ENCODE measurements at places on chromosomes 1 and 21.

DNA sequence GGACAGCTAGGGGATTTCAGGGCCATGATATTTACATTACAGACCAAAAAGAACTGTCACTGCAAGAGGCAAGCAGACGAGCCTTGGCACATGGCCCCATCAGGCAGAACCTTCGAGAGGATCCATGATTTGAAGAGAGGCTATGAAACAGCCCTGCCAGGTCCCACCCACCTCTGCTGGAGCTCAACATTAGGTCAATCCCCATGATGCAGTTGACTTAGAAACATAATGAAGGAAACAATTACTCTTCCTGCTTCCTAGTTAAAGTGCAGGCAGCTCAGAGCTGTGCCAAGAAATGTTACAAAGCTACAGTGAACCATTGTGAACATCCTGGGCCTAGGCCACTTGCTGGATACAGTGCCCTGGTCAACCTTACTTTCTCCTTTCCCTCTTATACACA lies 41.7 kb upstream of the PTCH2 start:
- no peak for DNase-seq

DNA sequence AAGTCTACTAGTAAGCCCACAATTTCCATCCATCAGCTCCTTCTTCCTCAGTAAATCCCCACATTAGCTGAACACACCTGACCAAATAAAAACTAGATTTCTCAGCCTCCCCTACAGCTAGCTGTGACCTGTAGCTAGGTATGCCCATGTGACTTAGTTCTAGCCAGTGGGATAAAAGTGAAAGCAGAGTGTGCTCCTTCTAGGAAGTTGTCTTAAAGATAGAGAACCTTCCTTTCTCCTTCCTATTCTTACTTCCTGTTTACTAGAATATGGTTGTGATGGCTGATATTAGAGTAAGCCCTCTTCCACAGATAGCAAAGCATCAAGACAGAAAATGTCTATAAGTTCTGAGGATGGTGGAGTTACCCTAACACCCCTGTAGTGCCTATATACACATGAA lies 67.0 kb downstream of the PIK3R3 start:
- DNase-seq: no peak

DNA sequence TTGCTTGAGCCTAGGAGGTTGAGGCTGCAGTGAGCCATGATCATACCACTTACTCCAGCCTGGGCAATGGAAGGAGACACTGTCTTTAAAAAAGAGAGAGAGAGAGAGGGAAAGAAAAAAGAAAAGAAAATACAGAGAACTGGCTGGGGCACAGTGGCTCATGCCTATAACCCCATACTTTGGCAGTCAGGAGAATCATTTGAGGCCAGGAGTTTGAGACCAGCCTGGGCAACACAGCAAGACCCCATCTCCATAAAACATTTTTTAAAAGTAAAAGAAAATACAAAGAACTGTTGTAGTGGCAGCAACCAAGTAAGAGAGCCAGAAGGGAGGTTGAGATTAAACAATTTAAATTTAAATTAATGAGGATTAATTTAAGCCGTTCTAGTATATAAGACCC lies 39.8 kb downstream of the WDTC1 start:
- no peak for DNase-seq

GRCh38 chr1:162756523-162756922 lies 34.0 kb upstream of the HSD17B7 start:
- no peak for DNase-seq

DNA sequence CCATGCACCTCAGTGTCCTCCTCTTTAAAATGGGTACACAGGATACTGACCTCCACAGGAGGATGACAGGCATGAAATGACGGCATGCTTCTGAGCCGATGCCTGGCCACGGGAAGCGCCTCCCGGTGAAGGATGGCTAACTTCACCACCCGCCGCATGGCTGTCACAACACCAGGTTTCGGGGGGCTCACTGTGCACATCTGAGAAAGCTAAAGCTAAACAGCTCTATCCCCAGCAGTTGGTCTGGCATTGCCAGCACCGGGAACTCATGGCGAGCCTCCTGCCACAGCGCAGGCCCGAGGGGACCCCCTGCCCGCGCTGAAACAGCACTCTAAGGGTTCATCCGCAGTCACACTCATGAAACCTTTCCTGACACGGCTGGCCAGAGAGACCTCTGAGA lies 16.0 kb downstream of the NPHP4 start:
- no peak for DNase-seq

DNA sequence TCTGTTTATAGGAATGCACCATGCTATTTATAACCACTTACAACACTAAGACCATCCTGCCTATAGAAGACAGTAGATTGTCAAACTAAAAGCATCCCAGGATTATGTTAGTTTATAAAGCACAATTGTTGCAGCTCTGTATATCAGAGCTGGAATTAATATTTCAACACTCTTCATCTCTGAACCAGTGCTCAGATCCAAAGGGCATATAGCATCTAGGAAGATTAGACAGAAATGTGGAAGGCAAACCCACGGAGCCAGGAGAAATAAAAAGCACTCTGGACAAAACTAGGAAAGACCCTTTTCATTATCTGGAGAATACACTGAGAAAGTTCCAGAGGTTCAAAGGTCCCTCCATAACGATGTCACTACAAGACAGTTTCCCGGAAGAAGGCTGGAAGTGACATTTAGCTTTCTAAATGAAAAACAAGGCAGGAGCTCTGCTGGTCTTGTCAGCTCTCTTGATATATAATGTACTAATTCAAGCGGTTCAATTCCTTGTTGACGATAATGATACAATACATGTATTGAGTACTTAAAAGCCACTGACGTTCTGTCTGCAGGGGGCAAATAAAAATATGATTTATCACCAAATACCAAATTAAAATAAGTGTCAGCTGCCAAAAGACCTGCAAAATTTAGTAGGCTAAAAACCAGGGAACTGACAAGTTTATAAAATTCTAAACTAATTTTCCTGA lies 91.8 kb upstream of the BCL10 start:
- DNase-seq: no peak

DNA sequence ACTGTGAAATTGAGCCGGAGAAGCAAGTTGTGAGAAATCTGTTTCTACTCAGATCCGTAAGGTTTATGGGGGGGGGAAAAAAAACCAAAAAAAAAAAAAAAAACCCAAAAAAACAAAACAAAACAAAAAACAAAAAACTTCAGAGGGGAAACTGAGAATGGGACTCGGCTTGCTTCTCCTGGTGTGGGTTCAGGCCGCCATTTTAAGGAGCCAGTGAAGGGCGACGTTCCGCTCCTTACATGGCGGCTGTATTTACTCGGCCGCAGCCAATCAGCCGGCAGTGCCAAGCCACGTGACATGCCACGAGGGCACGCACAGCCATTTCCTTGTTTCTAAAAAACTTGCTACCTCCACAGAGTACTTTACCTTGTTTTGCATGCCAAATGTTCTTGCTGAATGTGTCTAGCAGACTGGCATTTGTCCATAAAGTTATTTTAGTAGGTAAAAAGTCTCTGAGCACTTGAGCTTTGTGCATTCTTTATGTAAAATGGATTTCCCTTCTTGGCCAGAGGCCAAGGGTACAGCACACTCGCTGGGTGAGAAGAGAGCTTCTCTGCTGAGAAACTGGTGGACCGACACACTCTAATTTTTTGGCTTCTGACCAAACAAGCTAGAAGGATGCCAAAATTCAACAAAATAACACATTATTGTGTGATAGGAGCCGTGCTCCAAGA lies 101.8 kb downstream of the NFIA start:
- no peak for DNase-seq

DNA sequence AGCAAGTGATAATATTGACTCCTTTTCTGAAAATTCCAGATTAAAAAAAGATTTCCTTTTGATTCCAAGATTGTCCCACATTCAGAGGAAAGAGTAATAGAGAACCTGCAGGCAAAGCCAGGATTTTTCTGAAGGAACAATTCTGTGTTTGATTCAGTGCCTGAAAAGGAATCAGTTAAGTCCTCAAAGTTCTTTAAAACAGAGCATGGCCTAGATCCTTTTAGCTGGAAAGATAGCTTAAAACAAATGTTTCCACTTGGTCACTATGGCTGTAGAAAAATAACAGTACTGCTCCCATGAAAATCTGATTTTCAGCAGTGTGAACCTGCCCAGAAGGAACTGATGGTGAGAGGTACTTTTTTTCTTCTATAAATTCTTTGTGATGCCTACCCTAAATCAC lies 41.8 kb downstream of the HS2ST1 start:
- DNase-seq: no peak

GRCh38 chr21:33700491-33700890 lies 58.2 kb downstream of the ITSN1 start:
- no peak for DNase-seq

- DNase-seq: no peak
Observed at GRCh38 chr1:167344615-167345385, 124.1 kb downstream of the POU2F1 start.

DNA sequence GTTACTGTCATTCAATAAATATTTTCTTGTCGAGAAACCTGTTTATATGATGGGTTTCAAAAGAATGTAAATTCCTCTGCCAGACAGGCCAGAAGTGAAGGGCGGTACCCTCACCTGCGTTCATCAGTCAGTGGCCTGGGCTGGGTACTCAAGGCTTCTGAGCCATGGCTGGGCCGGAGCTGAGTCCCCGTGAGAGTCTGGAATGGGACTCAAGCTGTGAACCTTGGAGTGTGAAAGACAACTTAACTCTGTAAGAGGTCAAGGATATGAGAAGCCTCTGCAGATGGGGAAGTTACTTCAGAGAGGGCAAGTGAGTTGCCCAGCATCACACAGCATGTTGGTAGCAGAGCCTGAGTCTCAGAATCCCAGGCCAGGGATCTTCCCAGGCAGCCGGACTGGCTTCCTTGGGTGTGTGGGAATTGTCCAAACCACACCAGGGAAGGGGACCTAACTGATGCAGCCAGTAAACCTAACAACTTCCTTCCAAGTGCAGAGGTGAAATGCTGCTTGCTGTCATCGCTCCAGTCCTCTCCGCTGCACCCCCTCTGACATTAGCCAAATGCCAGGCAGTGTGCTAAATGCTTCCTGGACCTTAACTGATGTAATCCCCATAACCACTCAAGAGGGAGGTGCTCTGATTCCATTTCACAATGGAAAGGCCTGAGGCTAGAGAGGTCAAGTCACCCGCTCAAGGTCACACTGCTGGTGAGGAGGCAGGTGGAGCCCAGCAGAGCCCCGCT lies 4.8 kb downstream of the DISP3 start:
- no peak for DNase-seq

DNA sequence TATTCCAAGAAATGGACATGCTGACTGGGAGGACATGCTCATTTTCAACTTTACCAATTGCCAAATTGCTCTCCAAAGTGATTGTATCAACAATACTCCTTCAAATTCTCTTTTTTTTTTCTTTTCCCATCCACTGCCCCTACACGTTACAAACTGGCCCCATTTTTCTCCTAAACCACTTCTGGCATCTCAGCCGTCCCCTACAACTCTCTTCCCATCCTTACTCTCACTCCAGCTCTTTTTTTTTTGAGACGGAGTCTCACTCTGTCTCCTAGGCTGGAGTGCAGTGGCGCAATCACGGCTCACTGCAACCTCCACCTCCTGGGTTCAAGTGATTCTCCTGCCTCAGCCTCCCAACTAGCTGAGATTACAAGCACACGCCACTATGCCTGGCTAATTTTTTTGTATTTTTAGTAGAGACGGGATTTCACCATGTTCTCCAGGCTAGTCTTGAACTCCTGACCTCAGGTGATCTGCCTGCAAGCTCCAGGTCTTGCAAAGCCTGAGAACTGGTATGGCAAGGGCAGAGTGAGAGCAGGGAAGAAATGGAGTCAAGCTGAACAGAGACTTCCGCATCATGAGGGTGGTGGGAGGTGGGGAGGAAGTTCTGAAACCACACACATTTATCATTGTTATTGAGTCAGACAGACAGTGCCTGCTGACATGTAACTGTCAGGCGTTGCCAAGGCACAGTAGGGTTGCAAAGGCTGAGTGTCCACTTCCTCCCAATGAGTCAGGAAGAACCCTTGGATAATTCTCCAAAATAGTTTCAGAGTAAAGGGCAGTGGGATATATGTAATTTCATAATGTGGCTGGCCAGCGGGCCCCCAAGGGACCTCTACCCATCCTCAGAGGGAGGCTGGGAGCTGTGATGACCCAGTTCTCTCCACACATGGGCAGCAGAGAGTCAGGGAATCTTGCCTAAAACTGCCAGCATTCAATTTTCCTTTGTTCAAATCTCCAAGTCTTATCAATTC lies 17.4 kb downstream of the CELA3A start:
- peak; percentile 47 for DNase-seq

DNA sequence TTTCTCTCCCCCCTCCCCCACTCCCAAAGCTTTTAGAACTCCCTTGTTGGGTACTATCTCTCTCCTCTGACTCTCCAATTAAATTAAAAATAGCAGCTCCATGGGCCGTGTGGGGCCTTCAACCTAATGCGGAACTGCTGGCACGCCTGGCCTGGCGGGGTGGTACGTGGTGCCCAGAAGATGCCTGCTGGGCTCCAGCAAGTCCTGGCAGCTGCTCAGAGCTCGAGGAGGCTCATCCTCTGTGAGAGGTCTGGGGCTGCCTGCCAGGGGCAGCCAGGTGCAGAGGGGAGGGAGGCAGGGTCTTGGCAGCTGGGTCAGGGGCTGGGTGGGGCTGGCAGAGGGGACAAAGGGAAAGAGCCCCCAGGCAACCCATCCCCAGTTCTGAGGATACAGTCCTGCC lies 74.4 kb downstream of the ACTL8 start:
- DNase-seq: no peak

GRCh38 chr1:231189683-231190270 lies 27.9 kb downstream of the TRIM67 start:
- DNase-seq: no peak

- no peak for DNase-seq
Observed at GRCh38 chr1:43781574-43781973, 74.2 kb downstream of the ST3GAL3 start.

DNA sequence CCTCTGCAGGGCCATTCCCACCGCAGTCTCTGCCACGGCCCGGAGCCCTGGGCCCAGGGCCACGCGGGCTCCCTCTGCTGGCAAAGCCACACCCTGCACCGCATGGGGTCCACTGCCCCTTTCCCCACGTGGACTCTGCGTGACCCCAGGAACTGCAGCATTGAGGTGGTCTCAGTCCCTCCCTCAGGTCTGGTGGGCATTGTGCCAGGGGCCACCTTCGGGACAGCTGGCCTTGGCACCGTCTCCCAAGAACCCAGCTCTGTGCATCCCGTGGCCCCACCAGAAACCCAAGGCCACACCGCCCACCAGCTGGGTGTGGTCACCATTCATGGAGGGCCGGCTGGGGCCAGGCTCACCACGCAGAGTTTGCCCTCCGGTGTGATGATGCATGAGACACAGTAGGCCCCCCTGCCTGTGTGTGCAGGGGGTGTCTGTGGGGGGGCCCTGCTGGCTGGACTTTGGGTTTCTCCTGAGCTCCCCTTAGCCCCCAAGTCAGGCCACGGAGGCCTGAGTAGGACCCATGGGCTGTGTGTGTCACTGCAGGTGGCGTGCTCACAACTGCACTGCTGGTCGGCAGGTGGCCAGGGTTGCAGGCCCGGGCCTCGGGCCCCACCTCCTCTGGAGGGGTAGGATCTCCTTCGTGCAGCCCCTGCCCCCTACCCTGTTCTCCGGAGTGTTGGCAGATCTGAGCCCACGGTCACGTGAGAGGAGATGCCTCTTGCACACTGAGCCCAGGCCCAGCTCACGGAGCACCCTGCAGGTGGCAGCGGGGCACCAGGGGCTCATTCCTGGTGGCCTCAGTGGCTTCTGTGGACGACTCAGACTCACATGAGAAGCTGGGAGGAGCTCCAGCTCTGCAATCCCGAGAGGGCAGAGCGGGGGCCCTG lies 5.8 kb downstream of the VWA1 start:
- peak; percentile 35 for DNase-seq

GRCh38 chr1:168520052-168520751 lies 23.6 kb downstream of the XCL2 start:
- DNase-seq: peak; percentile 43

All from stimulated activated CD4-positive, alpha-beta T cell treated with anti-CD3 and anti-CD28 coated beads, Interleukin-4, amount 100 ng/mL, for 4 hours (primary cell).